ENCODE measurements at places on chromosomes 6 and 20.

DNA sequence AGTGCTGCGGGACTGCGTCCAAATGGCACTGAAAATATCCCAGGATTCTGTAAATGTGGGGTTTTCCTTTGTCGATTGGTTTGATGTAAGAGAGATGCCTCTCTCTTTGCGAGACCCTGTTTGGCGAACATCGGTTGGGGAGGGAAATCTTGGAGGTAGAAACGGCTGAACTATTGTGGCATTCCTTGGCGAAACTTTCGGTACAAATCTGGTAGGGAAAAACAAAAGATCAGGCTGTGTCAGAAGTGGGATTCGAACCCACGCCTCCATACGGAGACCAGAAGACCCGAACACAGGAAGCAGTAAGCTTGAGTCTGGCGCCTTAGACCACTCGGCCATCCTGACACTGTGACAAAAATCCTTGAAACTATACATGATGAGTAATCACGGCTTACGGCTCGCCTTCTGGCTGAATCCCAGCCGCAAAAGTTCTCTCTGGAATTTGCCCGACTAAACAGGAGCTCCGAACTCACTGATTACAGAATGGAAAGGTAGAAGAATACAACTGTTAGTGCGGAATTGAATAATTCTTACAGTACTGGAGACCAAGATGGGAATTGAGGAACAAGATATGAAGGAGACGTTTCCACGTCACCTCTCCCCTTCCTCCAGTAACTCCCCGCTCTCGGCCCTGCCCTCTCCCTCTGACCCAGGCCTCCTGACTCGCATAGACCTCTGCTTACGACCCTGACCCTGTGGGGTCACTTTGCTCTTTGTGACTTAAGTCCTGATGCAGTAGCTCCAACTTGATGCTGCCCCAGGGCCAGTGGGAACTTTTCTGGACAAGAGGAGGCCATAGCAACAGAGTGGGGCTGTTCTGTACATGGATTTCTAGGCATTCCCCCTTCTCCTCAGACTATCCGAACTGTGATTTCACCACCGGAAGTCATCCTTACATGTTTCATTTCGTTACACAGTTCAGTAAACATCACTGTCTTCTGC is 132.8 kb upstream of the ZNF184 start:
- DNase-seq: peak; percentile 16

DNA sequence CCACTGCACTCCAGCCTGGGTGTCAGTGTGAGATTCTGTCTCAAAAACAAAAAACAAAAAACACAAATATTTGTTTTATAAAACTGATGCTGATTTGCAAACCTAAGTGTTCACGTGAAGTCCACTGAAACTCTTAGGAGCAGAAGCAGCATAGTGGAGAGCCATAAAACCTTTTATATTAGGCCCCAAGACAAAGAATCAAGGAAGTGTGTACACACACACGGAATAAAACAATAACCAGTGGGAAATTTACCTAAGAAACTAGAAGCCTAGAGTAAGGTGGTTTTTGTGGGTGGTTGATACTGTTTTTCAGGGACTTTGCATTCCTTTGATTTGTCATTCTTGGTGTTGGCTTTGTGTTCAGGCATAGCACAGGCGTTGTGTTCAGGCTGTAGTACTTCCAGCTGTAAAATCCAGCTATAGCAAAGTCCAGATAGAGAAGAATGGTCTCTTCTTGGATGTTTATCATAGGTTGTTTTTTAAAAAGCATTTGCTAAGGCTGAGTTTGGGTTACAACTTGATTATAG is 61.3 kb downstream of the ATRN start:
- no peak for DNase-seq

GRCh38 chr6:158825038-158825950 is 6.1 kb upstream of the EZR start:
- no peak for DNase-seq

DNA sequence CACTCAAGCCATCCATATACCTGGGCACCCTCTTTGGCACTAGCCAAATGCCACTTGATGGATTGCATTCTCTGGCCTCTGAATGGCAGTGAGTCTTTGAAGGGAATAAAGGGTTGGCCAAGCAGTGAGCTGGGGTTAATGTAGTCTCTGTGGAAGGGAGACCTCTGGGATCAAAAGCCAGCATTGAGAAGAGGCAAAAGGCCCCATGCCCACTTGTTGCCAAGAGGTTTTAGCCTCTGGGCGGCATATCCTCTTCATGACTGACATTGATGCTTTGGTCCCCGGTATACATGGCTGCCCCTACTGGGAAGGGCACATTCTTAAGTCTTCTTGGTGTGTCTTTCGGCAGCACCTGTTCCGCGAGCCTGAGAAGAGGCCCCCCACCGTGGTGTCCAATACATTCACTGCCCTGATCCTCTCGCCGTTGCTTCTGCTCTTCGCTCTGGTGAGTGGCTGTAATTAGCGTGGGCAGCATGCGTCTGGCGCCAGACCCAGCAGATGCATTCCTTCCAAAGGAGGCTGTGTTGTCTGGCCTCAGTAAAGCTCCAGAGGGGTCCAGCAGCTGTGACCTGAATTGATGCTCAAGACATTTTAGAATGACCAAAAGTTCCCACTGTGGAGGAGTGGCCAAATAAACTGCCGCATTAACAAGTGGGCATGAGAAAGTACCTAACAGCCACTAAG is 29.5 kb downstream of the GHRH start:
- DNase-seq: no peak

DNA sequence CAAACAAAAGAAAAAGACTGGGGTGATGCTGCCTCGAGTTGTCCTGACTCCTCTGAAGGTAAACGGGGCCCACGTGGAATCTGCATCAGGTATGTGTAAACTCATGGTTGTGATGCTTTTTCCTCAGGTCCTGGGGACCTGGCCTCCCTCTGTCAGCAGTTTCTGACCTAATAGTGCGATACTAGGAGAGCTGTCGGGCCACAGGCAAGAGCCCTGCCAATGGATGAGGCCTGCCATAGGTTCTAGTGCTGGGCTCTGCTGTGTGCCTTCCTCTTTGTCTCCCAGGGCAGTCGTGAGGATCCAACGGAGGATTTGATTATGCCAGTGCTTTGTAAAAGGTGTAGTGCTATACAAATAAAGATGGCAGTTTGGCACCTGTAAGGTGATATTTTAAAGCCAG is 71.2 kb downstream of the ASXL1 start:
- no peak for DNase-seq

GRCh38 chr6:45741437-45742171 is 274.1 kb downstream of the CLIC5 start:
- no peak for DNase-seq

DNA sequence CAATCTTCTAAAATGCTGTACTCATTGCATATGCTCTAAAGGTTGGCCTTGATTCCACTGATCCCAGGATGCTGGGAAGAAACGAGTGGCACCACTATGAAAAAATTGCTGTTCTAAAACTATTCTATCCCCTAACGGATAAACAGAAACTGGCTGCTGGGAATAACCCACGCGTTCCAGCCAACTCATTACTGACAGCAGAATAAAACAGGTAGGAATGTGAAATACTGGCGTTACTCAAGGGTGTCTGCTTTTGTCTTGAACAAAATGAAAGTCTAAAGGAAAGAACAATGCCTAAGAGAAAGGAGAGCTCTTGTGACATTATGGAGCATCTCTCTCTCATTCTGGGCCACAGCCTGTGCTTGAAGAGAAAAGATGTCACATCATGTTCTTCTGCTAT is 26.1 kb downstream of the GPR63 start:
- DNase-seq: no peak

DNA sequence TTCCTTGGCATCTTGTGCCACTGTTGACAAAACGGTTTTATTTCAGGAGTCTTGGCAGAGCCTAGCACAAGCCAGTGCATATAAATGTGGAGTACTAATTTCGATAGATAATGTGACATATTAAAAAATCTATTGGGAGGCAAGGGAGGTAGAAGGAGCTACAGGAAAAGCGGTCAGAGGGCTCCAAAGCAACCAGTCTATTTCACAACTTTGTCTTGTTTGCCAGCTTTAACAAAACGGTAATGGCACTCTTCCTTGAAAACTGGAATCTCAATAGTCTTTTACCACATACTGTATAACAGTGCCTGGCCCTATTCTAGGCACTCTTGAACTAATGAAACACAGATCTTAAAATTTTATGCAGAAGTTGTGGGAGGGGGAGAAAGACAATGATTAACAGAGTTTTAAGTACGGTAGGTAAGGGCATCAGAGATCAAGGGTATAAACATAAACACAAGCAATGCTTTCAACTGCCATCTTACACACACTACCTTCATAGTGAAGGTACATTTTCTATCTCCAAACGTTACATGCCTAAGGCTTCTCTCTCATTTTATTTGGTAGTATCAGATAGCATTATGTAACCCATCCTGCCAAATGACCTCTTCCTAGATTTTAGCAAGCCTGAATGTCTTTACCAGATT is 33.5 kb upstream of the SYNCRIP start:
- DNase-seq: peak; percentile 11

DNA sequence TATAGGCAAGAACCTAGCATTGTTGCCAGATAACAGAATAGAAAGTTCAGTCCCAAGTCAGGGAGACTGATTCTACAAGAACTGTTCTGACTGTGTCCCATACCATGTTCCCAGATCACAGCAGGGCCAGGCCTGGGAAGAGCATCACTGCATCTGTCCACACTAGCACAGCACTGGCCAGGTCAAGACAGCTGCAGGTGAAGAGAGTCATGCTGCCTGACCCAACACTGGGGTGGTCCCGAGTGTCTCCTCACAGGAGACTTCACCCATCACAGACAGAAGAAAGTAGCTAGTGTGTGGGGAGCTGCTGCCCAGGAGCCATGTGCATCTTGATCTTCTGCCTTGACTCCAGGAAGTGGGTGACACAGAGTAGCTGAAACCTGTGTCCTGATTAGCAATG is 1.3 kb upstream of the CST9L start:
- no peak for DNase-seq

GRCh38 chr20:40008177-40008576 is 680.9 kb downstream of the MAFB start:
- DNase-seq: no peak

Data from DMS53 (cell line).